ENCODE measurements at places on chromosomes 7 and 10.

- peak; percentile 11 for DNase-seq
These were observed 19.7 kb downstream of the ESYT2 start for GRCh38 chr7:158809596-158809995.

GRCh38 chr7:6121141-6121540 is 90.0 kb downstream of the ANKRD61 start:
- peak; percentile 24 for DNase-seq

GRCh38 chr7:117110480-117111315 is 157.4 kb downstream of the ST7 start:
- DNase-seq: no peak

DNA sequence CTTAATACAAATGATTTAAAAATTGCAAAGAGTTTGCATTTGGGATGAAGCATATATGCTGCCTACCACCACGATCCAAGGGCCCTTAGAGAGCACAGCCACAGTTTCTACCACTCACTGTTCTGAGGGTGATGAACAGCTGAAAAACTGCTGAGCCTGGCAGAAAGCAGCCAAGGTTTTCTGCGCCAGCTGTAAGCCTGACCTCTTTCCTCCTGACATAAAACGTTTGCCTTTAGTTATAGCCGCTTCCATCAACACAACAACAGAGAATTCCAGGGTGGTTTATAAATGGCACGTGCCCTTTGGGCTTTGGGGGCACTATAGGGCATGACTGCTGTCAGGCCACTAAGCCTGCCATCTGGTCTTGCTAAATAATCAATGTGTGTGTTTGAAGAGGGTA is 222.8 kb downstream of the RELN start:
- no peak for DNase-seq

GRCh38 chr7:43076189-43076605 is 36.2 kb upstream of the HECW1 start:
- peak; percentile 55 for DNase-seq
